ENCODE measurements at places on chromosomes 7 and 10.

- DNase-seq, result no peak
These were observed 246.1 kb downstream of the TNS3 start for GRCh38 chr7:47335557-47336471.

GRCh38 chr10:77946084-77946483, 19.5 kb upstream of the DLG5 start:
- DNase-seq, result no peak

DNA sequence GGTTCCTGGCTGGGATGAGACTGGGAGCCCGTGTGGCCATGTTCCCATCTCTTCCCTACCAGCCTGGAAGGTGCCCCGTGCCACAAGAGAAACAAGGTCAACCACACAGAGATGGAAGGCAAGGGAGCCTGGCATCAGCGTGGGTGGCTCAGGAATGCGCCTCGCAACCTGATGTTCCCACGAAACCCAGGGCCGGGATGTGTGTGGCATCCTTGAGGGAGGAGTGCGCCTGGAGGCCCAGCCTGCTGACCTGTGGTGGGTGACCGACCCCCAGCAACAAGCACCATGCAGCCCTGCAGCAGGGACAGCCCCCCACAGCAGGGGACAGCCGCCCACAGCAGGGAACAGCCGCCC, 267.2 kb downstream of the ELFN1 start:
- no peak for DNase-seq

DNA sequence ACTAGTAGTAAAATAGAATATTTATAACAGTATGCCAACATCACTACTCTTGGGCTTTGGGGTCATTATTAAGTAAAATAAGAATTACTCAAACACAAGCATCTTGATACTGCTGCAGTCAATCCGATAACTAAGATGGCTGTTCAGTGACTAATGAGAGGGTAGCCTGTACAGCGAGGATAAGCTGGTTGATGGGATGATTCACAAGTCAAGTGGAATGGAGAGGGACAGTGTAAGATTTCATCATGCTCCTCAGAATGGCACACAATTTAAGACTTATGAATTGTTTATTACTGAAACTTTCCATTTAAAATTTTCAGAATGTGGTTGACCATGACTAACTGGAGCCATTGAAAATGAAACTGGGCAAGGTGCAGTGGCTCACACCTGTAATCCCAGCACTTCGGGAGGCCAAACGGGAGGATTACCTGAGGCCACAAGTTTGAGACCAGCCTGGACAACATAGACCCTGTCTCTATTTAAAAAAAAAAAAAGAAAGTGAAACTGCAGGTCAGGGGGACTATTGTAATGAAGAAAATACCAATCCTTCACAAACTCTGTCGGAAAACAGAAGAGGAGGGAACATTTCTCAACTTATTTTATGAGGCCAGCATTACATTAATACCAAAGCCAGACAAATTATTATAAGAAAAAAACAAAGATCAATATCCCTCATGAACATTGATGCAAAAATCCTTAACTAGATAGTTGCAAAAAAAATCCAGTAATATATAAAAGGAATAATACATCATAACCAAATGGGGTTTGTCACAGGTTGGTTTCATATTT, 11.2 kb downstream of the AVL9 start:
- DNase-seq, result no peak

GRCh38 chr10:52357971-52358370, 43.9 kb downstream of the DKK1 start:
- DNase-seq, result no peak

DNA sequence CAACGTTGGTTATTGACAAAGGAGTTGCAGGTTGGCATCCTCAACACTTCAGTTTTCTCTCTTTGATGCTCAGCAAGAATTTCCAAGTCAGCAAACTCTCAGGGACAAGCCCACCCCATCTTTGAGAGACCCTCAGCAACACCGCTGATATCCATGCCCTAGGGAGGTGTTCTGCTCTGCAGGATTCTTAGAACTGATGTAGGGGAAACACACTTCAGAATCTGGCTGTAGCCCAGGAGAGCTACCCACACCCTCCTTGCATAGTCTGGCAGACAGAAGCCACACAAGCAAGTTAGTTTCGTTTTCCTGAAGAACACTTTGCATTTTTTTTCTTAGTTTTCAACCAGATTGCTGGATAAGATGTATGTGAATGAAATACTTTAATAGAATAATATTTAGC, 822 bp downstream of the SAMD9L start:
- peak; percentile 1 for DNase-seq

- DNase-seq, result no peak
These were observed 50.7 kb downstream of the LMBR1 start for GRCh38 chr7:156842317-156842716.

DNA sequence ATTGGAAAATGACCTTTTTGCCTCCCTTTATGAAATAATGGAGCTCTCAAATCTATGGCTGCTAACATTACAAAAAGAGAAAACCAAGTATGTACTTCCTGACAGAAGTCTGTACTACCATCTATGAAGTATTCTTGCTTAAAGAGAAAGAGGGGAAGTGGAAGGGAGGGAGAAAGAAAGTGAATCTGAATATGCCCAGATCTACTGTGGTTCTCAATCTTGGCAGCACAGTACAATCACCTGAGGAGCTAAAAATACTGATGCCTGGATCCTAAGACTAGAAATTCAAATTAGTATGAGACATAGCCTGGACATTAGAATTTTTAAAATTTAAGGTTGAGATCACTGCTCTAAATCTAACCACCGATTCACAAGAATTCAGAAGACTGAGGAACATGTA, 85.2 kb downstream of the IGF2BP3 start:
- no peak for DNase-seq

GRCh38 chr7:44223362-44224079, 22.7 kb downstream of the YKT6 start:
- DNase-seq, result no peak

- DNase-seq, result no peak
These were observed 95.0 kb downstream of the DYNC1I1 start for GRCh38 chr7:95867309-95867708.

GRCh38 chr7:74569501-74570075, 87.9 kb upstream of the GTF2I start:
- DNase-seq, result peak; percentile 5

DNA sequence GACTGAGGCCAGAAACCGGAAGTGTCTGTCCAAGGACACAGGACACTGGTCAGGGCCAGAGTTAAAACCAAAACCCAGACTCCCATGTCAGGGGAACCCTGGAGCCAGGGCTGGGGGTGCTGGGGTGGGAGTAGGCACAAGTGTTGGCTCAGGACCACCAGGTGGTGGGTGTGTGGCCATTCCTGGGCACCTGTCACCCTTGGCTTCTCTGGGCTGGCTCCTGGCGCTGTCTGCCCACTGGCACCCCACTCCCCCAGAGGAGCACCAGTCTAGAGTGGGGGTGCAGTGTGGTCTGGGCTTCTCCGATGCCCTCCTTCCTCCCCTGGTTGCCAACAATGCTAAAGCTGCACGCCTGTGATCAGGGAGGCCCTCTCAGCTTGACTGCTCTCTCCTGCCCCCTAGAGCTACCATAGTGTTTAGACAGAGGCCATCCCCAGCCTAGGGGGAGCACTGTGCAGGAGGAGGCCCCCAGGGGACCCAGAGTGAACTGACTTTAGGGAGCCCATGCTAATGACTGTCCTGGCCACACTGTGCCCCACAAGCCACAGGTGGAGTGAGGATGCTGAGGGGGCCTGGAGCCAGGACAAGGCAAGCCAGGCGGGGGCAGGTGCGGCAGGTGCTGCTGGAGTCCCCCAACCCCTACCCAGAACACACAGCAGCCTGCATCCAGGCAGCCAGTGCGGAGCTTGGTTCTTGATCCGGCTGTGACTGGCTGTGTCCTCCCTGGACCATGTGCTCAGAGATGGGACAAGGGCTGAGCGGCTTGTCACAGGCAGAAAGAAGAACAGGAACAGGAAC, 11.0 kb downstream of the RASGEF1A start:
- DNase-seq, result no peak

- no peak for DNase-seq
These were observed 244.4 kb downstream of the CHCHD3 start for GRCh38 chr7:132837529-132837928.

DNA sequence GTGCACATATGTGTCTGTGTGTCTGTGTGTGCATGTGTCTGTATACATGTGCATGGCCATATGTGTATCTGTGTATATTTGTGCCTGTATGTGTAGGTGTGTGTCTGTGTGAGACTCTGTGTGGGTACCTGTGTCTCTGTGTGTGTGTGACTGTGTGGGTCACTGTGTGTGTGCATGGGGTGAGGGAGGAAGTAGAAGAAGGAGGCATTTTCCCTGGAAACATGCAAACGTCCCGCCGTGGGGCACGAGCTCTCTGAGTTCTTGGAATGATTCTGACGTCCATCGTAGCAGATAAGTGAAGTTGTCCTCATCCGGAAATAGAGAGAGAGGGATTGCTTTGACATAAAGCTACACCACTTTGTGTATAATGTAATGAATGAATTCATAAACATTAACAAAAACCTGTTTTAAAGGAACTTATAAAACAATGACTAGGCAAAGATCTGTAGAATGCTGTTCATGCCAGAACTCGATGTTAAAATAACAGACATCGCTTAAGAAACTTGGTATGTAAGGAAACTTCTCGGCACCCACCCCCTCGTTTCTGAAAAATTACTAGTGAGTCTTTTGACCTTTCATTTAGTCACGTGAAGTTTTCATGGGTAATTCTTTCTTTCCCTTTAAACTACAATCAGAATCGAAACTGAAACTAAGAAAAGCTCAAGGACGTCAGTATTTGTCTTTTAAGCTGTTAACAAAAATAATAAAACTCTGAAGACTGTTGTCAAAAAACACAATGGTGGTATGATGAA, 43.6 kb upstream of the KLF6 start:
- no peak for DNase-seq

- DNase-seq, result no peak
These were observed 2.0 kb downstream of the LDB3 start for GRCh38 chr10:86670290-86670811.

- DNase-seq, result no peak
These were observed 399.3 kb downstream of the PPP1R3A start for GRCh38 chr7:113519472-113519871.

GRCh38 chr10:22712211-22712955, 2.0 kb downstream of the PIP4K2A start:
- DNase-seq, result no peak

DNA sequence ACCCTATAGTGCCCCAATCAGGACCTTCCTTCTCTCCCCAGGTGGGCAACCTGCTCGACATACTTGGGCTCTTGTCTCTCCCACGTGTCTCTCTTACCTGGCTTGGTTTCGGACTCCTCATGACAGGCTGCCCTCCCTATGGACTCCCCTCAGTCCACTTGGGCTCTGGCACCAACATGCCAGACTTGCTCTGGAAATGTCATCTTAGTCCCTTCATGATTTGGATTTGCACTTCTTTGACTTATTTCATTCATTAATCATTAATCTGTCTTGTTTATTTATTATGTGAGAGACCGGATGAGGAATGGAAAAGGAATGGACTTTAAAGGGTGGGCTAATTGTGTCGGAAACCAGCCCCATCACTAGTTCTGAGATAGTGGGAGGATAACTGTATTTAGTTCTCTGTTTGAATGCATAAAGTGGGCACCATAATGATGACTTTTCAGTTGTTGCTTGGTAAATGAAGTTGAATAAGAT, 108.0 kb downstream of the SND1 start:
- no peak for DNase-seq

GRCh38 chr7:13990319-13990983, 985 bp upstream of the ETV1 start:
- DNase-seq, result no peak

DNA sequence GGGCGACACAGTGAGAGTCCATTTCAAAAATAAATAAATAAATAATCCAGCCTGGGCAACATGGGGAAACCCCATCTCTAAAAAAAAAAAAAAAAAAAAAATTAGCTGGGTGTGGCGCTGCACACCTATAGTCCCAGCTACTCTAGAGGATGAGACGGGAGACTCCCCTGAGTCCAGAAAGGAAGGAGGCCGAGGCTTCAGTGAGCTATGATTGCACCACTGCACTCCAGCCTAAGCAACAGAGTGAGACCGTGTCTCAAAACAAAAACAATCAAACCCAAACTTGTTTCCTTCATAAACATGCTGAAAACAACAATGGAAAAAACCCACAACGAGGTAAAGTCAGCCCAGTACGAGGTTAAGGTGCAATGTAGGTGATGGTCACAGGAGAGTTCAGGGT, 1.2 kb downstream of the COX19 start:
- no peak for DNase-seq

GRCh38 chr10:47374611-47375536, 9.2 kb downstream of the ZNF488 start:
- DNase-seq, result no peak

DNA sequence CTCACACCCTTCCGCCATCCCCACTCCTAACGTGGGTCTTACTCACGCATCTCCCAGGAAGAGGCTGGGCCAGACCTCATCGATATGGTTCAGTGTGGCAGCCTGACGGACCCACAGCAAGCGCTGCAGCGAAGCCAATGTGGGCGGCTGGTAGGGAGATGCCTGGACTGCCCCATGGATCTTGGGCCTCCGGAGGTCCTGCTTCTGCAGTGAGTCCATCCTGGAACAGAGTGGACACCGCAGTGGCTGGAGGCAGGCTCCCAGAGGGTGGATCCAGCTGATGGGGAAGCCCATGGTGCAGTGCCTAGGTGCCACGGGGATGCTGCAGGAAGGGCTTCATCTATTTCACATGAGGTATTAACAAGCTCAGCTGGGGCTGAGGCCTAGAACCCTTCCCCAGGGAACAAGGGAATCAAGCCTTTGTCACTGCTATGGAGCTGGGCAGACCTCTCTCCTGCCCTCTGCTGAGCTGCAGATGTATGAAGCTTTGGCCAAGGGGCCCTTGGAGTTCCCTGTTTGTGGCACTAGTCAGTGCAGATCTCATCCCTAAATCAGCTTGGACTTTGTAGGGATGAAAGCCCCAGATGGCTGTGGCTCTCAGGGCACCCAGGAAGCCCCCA, 13.7 kb upstream of the SAMD8 start:
- DNase-seq, result no peak

DNA sequence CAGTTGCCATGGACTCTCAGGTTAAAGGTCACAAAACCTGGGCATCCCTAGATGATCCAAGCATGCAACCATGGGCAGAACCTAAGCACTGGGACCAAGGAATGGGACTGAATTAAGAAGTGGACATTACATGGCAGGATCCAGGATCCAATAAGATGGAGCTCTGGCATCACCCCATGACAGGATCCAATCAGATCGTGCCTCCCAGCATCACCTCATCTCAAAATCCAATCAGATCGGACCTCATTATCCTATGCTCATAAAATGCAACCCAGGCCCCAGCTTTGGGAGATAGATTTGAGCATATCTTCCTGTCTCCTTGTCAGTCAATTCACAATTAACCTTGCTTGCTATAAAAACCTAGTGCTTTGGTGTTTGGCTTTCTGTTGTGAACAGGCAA, 616.1 kb downstream of the PARD3 start:
- no peak for DNase-seq

DNA sequence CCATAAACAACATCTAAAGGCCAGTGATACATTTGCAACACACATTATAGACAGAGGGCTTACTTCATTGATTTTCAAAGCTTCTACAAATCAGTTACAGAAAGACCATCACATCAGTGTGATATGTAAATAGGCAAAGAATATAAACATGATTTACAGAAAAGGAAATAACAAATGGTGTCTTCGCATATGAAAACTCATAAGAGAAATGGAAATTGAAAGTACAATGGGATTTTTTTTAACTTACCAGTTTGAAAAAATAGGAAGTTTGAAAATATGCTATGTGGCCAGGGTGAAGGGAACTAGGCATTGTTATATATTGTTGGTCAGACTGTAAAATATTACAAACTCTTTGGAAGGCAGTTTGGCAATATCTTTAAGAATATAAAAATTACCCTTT, 27.3 kb downstream of the SEC23IP start:
- DNase-seq, result no peak

All from T-helper 9 cell (primary cell).